Glomerular endothelial cell (primary cell): ENCODE measurements at places on chromosomes 12 and 14. TPM values are rescaled to one million over a fixed set of nuclear protein-coding genes. Genes with fewer than 3 reads are reported as not detected.
A peak's percentile ranks its signal among the peaks of the same experiment; 100 is the strongest.

DNA sequence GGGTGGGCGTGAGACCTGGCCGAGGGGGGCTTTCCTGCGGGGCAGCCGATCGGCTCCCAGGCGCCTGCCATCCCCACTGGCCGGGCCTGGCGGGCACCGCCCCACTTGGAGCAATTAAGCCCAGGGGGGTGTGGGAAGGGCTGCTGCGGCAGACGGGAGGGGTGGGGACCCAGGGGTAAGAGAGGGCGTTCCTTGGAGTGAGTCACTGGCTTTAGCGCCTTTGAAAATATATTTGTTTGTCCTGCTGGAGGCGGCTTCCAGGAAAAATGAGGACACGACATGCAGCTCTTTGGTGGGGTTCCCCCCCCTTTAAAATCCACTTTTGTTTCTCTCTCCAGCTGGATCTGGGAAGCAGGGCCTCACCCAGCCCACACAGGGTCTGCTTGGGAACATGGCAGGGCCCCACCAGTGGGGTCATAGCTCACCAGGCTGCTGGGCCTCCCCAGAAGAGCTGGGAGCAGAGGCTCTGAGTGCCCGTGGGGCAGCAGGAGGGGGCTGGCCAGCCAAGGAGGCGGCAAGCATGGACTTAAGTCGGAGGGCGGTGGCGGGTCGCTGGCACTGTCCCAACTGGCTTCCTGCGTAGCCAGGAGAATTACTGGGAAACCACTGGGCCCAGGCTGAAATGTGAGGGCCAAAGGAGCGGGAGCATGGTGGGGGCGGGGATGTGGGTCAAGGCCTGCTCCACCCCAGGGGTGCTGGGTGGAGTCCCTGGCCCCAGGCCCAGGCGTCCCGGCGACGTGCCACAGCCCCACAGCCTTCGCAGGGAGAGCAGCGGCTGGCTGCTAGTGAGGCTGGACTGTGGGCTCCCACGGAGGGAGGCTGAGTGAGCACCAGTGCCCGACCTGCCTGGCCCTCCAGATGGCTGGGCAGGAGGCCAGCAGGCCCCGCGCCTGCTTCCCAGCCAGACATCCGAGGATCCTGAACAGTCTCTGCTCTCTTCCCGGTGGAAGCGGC lies 128.0 kb downstream of the RFLNA start:
- DNase-seq = peak; percentile 48

The CTSG gene
- total RNA-seq = not detected in 2 replicates

- DNase-seq = no peak
These were observed 252.4 kb upstream of the EGLN3 start for GRCh38 chr14:34203251-34203722.

The LRRC43 gene
- total RNA-seq = 1.4 and 2.7 TPM in 2 replicates

The CNTN1 gene
- under 0.01 and 2.3 TPM in 2 replicates for total RNA-seq

GRCh38 chr12:79927772-79928474 lies 7.0 kb downstream of the PPP1R12A start:
- no peak for DNase-seq
